NCI-H524 (cell line): ENCODE measurements at places on chromosomes 7 and 10.

- DNase-seq, result peak; percentile 63
These were observed 865.2 kb upstream of the GHITM start for GRCh38 chr10:83274088-83274487.

DNA sequence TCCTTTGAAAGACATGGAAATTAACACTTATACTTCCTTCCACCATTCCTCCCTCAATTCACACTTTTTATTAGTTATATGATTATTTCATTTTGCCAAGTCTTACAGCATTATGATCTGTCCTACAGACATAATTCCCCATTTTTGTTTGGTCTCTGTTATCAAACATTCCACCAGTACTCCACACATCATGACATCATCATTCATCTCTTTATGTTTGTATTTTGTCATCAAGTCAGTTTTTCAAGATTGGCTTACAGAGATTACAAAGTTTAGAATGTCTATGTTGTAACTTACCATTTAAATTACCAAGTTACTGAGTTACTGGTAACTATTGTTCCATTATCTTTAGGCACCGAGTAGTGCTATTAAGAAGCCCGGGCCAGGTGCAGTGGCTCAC, 150.2 kb downstream of the HTR7 start:
- no peak for DNase-seq

DNA sequence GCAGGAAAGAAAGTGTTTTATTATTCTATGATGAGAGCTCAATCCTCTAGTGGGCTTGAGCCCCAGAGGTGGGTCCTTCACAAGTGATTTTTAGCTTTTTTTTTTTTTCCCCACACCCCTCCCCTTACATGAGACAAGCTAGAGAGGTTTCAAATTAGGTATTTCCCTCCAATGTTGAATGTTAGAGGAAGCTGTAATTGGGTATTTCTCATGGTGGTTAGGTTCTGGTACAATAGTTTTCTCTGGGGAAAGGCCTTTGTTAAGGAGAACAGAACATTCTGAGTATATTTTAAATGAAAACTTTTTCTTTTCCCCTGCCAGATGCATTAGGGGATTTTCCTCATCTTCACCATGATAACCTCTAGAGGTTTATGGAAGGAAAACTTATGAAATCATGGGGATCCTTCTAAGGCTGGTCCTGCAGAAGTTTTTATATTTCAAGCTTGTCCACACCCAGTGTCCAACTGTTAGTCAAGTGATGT, 1039.7 kb downstream of the NRG3 start:
- DNase-seq, result no peak

DNA sequence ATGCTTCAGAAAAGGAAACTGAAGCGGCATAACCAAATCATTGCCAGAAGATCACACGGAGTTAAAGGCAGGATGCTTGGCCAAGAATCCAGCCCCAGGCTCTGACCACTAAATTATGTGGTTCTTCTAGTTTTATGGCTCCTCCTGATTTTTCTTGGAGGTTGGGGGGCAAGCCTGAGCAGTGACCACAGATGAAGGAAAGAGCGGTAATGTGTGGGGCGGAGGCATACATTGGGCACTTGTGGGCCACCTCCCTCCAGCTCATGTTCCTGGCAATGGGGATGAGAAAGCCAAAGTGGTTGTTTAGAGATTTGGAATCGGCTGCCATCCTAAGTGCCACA, 3.2 kb downstream of the TRPV6 start:
- DNase-seq, result no peak

GRCh38 chr7:91668217-91668616, 212.3 kb downstream of the MTERF1 start:
- DNase-seq, result no peak

DNA sequence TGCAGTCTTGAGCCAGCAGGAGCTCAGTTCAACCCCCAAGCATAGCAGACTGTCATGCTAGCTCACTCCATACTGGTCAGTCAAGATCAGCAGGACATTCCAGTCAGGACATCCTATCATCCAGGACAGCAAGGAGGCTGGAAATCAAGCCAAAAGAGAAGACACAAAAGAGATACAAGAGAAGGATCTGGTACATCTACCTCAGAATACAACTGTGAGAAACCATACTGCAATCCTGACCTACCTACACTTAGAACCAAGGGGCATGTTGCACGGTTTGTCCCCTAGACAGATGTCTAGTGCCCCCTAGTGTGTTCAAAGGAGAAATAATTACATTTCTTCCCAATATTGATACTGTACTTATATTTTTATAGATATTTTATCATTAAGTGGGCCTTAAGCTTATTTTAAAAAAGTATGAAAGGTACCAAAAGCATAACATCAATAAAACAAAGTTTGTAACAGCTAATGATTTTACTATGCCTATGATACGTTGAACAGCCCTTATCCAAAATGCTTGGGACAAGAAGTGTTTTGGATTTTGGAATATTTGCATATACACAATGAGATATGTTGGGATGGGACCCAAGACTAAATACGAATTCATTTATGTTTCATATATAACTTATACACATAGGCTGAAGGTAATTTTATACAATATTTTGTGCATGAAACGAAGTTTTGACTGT, 26.7 kb downstream of the ERCC6 start:
- DNase-seq, result peak; percentile 0

- no peak for DNase-seq
These were observed 56.8 kb downstream of the FAS start for GRCh38 chr10:89047397-89047796.
